Ovary (tissue), 10 donors: ENCODE measurements at places on chromosomes 6 and 20. TPM values are rescaled to one million over a fixed set of nuclear protein-coding genes. Genes with fewer than 3 reads are reported as not detected.
A peak's percentile ranks its signal among the peaks of the same experiment; 100 is the strongest.

The C6orf58 gene
- total RNA-seq = not detected

The LRRC73 gene
- 2.0 TPM for total RNA-seq

The DSE gene
- total RNA-seq = 27.9 TPM

The OTOR gene
- not detected for total RNA-seq

The ID4 gene
- total RNA-seq = 96.3 TPM

The PKIB gene
- 0.85 TPM for total RNA-seq

The PRSS35 gene
- total RNA-seq = 5.8 TPM

- H3K27me3 ChIP-seq = no peaks in the 10 kb centered on the region
- no peaks in the 10 kb centered on the region for H3K4me1 ChIP-seq
- DNase-seq = no peak
Observed at GRCh38 chr6:129498541-129498940, 211.4 kb downstream of the ARHGAP18 start.

DNA sequence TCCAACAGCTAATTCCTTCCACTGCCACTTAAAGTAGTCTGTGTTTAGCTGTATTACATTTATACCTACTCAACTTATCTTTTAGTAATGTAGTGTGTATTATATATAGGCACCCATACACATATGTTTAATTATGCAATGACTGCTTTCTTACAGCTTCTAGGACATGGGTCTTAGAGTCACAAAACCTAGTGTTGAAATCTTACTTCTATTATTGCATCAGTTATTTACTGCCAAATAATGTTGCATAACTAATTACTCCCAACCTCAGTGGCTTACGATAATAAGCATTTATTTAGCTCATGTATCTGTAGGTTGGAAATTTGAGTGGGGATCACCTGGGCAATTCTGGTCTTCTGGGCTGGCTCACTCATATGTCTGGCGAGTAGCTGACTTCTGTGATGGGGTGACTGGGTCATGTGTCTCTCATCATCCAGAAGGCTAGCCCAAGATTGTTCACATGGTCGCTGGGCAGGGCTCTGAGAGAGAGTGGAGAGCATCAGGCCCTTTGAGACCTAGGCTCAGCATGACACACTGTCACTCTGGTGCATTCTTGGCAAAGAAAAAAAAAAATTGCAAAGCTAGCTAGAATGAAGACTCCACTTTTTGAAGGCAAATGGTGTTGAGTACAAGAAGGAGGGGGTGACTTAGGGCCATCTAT, 187.0 kb downstream of the PLCB1 start:
- H3K36me3 ChIP-seq = no peaks in the 10 kb centered on the region
- no peaks in the 10 kb centered on the region for H3K27me3 ChIP-seq
- H3K4me1 ChIP-seq = no peaks in the 10 kb centered on the region
- no peak overlapping the region for H3K4me3 ChIP-seq

DNA sequence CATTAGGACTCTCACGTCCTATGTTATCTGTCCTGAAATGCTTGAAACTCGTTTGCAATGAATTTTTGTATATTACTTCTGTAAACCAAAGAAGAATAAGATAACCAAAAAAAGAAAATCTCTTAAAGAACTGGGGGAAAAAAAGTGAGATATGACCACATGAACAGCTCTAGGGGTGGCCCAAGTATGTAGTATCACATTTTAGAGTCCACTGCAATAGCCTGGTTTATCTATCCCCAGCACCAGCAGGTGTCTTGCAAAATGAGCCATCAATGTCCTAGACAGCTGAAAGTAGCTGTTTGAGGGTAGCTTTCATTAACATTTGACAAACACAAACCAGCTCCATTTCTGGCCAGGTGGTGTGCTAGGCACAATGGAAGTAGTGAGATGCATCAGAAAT, 102.8 kb downstream of the PXDC1 start:
- no peaks in the 10 kb centered on the region for H3K27me3 ChIP-seq
- DNase-seq = no peak
- H3K4me3 ChIP-seq = no peak overlapping the region

- no peak for DNase-seq
- H3K27me3 ChIP-seq = no peaks in the 10 kb centered on the region
- no peak overlapping the region for H3K4me3 ChIP-seq
- no peak overlapping the region for H3K27ac ChIP-seq
Observed at GRCh38 chr6:137013738-137014602, 30.8 kb downstream of the IL20RA start.

DNA sequence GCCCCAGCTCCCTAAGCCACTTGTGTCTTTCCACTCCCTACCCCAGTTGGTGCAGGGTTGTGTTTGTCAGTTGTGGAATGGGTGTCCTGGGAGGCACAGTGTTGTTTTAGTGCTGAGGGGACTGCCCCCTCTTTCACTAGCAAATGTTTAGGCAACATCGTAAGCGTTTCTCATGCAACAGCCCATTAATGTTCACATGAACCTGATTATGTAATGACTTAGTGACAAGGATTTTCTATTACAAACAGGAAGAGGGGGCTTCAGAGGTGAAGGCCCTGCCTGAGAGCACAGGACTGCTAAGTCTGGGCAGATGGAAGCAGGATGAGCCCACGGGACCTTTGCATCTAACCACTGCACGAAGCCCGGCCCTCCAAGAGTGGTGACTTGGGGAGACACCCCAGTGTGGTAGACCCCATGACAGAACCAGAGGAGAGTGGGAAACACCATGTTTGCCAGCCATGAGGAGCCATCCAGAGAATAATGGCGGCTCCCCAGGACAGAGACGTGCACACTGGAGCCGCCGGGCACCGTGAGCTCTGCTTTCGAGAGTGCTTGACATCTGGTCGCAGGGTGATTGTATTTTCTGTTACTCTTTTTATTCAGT, 339.7 kb downstream of the THBS2 start:
- DNase-seq = no peak
- H3K4me3 ChIP-seq = no peak overlapping the region

DNA sequence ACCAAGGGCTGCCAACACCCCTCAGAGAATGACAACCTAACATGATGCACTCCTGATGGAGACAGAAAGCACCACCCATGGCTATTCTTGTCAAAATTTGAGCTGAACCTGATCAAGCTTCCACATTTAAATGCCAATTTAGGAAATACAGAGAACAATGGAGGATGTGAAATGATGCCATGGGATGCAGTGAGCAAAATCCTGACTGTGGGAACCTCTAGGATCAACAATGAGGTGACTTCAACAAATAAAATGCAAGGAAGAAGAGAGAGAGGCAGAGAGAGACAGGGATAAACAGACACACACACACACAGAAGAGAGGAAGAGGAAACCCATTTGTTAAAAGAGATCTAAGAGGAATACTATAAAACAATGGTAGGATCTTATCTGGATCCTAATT, 119.6 kb upstream of the NUP153 start:
- DNase-seq = no peak
- no peaks in the 10 kb centered on the region for H3K36me3 ChIP-seq
- H3K4me3 ChIP-seq = no peak overlapping the region
- no peaks in the 10 kb centered on the region for H3K27me3 ChIP-seq
- no peaks in the 10 kb centered on the region for H3K4me1 ChIP-seq

GRCh38 chr6:18214003-18214402, 50.3 kb downstream of the DEK start:
- DNase-seq = no peak
- no peaks in the 10 kb centered on the region for H3K36me3 ChIP-seq
- no peaks in the 10 kb centered on the region for H3K4me1 ChIP-seq
- no peak overlapping the region for H3K4me3 ChIP-seq
- no peak overlapping the region for H3K27ac ChIP-seq
- no peaks in the 10 kb centered on the region for H3K27me3 ChIP-seq

DNA sequence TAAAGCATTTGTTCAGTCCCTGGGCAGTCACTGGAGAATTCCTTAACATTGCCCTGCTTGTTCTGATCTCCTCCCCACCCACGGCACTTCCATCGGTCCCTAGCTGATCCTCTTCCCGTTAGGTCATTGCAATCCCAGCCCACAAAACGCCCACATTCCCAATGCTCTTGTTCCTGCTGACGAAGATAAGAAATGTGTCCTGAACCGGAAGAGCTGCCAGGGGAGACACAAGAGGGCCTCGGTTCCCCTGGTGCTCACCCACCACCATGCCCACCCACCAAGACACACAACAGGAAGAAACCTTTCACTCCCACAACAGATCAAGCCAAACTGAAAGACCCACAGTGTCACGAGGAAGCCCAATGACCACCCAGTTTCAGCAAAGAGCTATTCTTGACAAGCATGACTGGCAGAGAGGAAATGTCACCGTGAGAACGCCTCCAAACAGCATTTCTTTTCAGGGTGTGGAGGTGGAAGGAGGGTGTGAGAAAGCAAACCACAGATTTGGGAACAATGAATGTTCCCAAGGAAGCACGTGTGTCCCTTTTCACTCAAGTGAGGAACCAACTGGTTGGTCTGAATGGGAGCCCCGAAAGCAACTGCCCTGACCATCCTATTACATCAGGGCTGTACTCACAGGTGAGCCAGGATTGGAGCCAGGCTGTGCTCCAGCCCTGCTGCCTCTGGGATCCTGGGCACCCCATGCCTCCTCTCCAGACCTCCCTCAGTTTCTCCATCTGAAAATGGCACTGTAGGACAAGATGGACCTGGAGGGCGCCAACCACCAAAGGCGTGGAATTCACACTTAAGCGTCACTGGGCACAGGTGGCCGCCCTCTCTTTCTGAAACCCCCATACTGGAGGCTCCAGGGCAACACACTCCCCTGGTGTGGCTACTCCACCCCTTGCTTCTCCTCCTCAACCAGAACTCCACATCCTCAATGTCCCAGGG, 97.5 kb downstream of the ZMYND8 start:
- no peak overlapping the region for H3K27ac ChIP-seq
- peaks cover 5% of the 10 kb centered on the region for H3K4me1 ChIP-seq
- no peak overlapping the region for H3K4me3 ChIP-seq
- no peaks in the 10 kb centered on the region for H3K27me3 ChIP-seq

GRCh38 chr6:34953061-34954025, 64.3 kb downstream of the ANKS1A start:
- no peaks in the 10 kb centered on the region for H3K36me3 ChIP-seq
- H3K4me1 ChIP-seq = peaks cover 13% of the 10 kb centered on the region
- H3K4me3 ChIP-seq = no peak overlapping the region
- DNase-seq = no peak

DNA sequence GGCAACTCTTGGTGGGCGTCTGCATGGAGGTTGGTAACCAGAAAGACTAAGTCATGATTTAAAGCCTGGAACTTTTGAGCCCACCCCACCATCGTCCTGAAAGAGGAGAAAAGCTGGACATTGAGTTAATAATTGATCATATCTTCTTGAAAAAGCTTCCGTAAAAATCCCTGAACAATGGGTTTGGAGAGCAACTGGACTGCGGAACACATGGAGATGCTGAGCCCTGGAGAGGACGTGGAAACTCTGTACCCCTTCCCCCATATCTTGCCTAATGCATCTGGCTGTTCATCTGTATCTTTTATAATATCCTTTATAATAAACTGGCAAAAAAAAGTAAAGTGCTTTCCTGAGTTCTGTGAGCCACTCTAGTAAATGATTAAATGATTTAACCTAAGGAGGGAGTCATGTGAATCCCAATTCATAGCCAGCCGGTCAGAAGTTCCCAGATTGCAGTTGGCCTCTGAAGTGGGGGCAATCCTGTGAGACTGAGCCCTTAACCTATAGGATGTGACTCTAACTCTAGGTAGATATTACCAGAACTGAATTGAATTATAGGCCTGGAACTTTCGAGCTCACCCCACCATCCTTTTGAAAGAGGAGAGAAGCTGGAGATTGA, 26.5 kb upstream of the LGSN start:
- H3K27me3 ChIP-seq = no peaks in the 10 kb centered on the region
- no peak overlapping the region for H3K4me3 ChIP-seq
- H3K4me1 ChIP-seq = no peaks in the 10 kb centered on the region
- H3K36me3 ChIP-seq = no peaks in the 10 kb centered on the region

DNA sequence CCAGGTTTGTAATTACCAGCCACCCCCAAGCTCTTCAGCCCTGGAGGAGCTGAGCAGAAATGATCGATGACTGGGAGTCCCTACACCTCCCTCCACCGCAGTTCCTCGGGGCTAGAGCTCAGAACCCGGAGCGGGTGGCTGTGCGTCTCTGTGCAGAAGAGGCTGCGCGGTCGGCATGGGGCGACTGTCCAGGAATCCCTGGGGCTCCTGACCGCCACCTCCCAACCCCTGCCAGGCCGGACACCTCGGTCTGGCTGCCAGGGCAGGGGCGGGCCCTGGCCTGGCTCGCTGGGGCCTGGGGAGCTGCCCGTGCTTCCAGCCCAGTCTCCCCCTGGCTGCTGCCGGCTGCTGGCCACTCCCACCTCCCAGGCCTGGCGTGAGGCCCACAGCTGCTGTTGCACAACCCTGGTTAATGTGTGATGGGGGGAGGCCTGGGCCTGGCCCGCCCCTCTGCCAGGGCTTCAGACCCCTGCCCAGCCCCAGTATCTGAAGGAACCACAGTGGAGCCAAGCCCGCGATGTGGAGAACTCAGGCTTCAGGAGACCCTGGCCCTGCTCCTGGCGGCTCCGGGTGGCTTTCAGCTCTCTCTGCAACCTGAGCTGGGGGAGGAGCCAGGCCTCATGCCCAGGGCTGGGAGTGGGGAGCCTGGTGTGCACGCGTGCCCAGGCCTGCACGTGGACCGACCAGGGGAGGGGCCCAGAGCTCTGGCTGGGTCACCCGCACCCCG, 1.2 kb downstream of the SLC2A4RG start:
- H3K4me1 ChIP-seq = peaks cover 11% of the 10 kb centered on the region
- H3K4me3 ChIP-seq = peak overlapping the region; percentile 75
- H3K27ac ChIP-seq = peak overlapping the region; percentile 90
- no peaks in the 10 kb centered on the region for H3K27me3 ChIP-seq
- DNase-seq = peak; percentile 99

DNA sequence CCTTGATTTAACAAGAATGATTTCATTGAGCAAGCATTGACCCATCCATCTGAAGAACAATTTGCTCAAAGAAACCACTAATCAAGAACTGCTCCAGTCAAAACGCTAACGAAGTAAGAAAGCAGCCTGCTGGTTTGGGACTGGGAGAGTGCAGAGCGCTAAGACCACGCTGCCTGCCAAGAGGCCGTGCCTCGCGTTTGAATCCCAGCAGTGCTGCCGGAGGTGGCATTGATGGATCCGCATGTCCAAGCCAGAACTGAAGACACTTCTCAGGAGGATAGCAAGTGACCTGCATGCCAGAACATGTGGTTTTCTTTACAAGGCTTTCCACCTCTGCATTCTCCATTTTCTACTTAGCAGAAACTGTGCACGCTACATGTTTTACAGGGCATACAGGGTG, 105.2 kb upstream of the FOXC1 start:
- H3K27ac ChIP-seq = no peak overlapping the region
- H3K4me1 ChIP-seq = no peaks in the 10 kb centered on the region
- no peak for DNase-seq

DNA sequence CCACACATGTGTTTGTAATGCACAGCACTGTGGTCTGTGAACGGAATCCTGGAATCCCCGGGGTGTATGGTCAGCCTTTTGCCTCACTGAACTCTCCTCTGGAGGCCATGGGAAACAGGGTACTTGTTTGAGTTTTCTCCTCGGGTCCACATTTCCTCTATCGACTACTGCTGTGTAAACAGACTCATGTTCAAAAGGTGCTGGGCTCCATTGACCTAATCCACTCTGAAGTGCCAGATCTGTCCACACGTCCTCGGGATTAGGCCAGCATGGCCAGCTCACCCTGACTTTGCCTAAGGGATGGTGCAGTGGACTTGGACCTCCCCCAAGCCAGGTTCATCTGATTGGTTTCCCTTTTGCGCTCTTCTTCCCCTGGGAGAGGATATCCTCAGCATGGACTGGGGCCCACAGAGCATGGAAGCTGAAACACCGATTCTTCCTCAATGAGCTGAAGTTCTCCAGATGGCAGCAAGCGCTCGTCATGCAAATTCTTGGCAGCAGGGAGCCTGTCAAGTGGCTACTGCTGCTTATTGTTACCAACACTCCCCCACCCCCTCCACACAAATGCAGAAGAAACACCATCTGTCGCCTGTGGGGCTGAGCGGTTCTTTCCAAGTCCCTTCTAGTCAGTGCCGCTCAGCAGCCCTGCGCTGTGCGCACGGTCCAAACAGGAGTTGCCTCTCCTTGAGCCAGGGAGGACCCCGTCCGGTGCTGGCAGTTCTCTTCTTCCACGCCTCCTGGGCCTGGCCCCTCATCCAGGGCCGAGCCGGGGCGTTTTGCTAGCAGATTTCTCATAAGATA, 292.6 kb upstream of the MARCKS start:
- no peaks in the 10 kb centered on the region for H3K36me3 ChIP-seq
- peaks cover 3% of the 10 kb centered on the region for H3K4me1 ChIP-seq
- peak overlapping the region; percentile 27 for H3K4me3 ChIP-seq
